ENCODE measurements at places on chromosomes 4 and X. TPM values are rescaled to one million over a fixed set of nuclear protein-coding genes. Genes with fewer than 3 reads are reported as not detected.

The ZIC3 gene
- total RNA-seq, result not detected

The DUSP21 gene
- total RNA-seq, result 0.85 TPM

The TCEAL4 gene
- 3.1 TPM for total RNA-seq

The CT45A3 gene
- not detected for total RNA-seq

The RBM47 gene
- total RNA-seq, result 6.4 TPM

The SYN1 gene
- 0.38 TPM for total RNA-seq

The RP2 gene
- total RNA-seq, result 3.5 TPM

The STATH gene
- not detected for total RNA-seq

The SPIN4 gene
- total RNA-seq, result 24.5 TPM

The LAMTOR3 gene
- 40.1 TPM for total RNA-seq

The LGI2 gene
- 0.04 TPM for total RNA-seq

All from K562 (cell line).